Left cardiac atrium (tissue), 4 donors: ENCODE measurements at places on chromosomes 7 and 10. TPM values are rescaled to one million over a fixed set of nuclear protein-coding genes. Genes with fewer than 3 reads are reported as not detected.
A peak's percentile ranks its signal among the peaks of the same experiment; 100 is the strongest.

GRCh38 chr7:157464111-157464970, 127.5 kb downstream of the DNAJB6 start:
- DNase-seq: no peak

Gene ANXA11
- total RNA-seq: 327 TPM

DNA sequence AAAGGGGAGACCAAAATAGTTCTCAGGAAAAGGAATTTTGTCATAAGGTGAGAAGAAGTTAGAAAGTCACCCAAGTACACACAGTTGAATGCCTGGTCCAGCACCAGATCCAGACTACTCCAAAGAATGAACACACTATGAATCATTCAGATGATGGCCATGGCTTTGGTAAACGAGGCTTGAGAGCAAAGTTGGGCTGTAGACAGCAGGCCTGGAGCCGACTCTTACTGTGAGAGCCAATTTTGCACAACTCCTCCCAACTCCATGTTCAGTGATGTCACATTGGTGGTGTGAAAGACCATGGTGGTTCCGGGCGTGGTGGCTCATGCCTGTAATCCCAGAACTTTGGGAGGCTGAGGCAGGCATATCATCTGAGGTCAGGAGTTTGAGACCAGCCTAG, 131.6 kb downstream of the PKD1L1 start:
- peak; percentile 48 for DNase-seq

DNA sequence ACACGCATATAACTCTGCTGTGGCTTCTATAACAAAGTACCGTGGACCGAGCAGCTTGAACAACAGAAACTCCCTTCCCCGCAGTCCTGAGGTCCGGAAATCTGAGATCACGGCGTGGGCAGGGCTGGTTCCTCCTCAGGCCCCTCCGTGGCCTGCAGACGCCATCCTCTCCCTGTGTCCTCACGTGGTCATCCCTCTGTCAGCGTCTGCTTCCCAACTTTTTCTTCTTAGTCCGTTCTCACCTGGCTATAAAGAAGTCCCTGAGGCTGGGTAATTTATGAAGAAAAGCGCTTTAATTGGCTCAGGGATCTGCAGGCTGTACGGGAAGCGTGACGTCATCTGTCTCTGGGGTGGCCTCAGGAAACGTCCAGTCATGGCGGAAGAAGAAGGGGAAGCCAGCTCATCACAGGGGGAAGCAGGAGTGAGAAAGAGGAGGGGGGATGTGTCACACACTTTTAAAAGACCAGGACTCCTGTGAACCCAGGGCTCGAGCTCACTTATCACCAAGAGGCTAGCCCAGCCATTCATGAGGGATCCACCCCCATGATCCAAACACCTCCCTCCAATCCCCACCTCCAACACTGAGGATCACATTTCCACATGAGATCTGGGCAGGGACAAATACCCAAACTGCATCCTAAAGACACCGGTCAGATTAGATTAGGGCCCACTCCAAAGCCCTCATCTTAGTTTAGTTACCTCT, 91.2 kb upstream of the INSIG1 start:
- DNase-seq: peak; percentile 86

- no peak for DNase-seq
These were observed 179.6 kb upstream of the LRRTM3 start for GRCh38 chr10:66746246-66746645.

Gene PNLIPRP1
- not detected for total RNA-seq

Gene FGF8
- not detected for total RNA-seq

DNA sequence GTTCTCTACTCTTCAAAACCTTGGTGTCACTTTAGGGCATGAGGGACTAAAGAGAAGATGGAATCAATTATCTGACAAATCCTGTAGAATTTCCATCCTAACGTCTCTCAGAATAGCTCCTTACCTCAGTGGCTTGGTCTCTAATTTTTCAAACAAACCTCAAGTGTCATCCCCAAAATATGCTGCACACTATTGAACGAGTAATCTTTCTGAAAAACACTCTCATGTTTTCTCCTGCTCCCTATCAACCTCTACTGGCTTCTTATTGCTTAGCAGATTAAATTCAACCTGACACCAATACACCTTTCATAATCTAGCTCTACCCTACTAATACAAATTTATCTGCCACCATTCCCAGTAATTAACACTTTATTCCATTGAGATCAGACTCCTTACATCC, 8.5 kb downstream of the CNOT4 start:
- no peak for DNase-seq

Gene KAZALD1
- 7.2 TPM for total RNA-seq

Gene KLF14
- total RNA-seq: not detected

GRCh38 chr10:45453639-45454255, 79.7 kb downstream of the ALOX5 start:
- no peak for DNase-seq
